ENCODE measurements at places on chromosomes 5 and 9.

- DNase-seq = peak; percentile 11
Measured at GRCh38 chr5:5419291-5420210, 2.9 kb upstream of the ICE1 start.

DNA sequence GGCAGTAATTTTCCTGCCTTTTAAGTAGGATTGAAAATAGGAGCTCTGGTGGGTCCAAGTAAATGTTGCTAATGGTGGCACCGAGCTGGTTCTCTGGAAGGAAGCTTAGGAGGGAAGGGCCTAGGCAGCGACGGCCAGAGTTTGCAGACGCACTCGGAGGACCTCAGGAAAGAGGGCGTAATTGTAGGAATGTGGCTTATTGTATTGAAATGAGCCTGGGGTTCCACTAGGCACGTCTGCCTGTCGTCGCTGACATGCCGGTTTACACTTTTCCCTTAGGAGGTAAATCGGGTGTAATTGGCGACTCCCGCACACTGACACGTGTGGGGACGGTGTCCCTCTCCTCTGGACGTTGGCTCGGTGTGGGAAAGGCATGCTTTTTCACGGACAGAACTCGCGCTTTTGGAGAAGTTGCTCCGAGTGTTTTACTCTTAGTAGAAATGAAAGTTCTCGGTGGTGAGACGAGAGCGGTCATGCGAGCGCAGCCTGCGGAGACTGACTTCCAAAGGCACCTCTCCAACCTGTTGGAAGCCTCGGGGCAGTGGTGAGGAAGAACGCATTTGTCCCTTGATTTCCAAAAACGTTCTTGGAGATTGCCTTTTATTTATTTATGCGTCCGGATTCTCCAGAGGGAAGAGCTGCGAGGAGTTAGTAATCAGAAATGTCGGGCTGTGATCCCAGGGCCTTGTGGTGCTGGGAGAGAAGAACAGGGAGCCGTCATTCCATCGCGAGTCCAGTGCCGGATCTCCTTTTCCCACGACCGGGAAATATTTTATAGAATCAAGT is 1.3 kb downstream of the NR4A3 start:
- no peak for DNase-seq

DNA sequence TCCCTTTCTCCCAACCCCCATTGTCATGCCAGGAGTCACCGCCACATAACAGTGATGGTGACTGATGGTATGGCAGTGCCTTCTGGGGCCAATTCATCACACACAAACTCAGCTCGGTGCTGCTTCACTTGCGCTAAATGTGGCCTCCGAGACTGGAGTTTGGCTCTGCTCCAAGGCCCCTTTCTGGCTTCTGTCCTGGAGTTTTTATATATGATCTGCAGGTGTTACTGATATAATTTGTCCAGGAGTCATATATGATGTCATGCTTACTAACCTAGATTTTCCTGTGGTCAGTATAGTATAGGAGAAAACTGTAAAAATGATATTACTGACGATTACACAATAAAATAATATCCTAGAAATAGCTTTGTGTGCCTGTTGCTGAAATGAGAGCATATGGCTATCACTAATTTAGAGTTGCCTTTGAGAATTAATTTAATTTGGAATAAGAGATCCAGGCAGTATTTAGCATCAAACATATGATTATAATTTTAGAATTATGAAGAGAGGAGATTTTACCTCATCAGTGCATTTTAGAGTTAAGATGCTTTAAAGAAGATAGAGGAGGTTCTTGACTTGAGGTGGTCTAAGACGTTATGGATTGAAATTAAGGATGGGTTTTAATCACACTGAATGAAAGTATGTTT is 334.1 kb upstream of the CD180 start:
- no peak for DNase-seq

- no peak for DNase-seq
Measured at GRCh38 chr5:114830114-114830513, 339.6 kb downstream of the TRIM36 start.

DNA sequence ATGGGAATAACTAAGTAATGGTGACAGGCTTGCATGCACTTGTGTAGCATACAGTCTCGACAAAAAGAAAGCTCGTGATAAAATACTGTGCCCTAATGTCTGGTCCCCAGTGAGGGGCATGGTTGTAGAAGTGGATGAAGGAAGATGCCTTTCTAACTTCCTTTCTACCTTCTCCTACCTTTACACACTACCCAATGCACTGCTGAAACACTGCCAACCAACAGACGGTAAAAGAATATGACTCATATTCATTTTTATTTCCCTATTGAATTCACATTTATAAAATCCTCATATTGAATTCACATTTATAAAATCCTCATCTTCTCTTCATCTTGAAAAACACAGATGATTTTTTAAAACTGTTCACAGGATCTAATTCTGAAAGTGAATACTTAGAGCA is 223.0 kb downstream of the PJA2 start:
- no peak for DNase-seq

DNA sequence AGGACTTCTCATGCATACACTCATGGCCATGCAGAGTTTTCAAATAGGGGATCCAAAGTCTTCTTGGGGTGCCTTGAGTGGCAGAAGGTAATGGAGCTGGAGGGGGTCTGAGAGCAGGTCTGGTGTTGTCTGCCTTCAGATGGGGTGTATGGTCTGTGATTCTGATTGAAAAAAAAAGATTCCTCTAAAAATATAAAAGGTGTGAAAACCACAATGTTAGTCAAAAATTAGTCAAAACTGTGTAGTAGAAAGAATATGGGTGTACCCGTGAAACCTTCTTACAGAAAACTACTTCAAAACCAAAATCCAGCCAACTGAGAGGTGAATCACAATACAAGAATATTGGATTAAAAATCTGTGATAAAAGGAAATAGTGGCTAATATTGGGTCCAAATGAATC is 20.1 kb downstream of the DOCK2 start:
- DNase-seq = no peak

DNA sequence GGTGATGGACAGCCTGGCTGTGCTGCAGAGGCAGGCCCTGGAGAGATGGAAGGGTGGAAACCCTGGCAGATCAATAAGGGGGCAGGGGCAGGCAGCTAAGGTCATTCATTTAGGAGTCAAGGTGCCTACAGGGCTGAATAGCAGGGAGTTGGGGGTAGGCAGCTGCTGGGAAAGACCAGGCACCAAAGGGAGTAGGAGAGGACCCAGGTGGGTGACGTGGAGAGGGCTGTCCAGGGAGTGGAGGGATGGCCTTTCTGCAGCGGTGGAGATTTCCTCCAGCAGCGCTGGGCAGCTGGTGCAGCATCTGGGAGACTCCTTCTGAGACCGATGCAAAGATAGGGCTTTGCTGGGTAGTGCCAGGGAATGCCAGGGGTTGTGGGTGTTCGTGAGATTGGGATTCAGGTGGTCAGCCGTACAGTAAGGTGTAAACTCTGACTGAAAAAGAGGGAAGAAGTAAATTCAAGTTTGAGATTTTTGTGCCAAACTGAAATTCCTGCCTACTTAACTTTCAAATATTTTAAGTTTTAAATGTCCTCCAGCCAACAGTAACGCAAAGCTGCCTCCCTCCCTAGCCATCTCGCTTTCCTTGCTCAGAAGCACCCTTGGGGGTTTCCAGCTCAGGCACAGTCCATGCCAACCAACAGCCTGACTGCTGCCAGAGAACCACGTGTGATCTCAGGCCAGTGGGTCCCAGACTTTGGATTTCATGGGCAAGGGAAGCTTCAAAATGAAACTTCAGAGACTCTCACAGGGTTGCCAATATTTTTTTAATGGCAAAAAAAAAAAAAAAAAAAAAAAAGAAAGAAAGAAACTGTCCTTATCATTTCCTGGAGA is 18.6 kb upstream of the ANGPTL2 start:
- no peak for DNase-seq

- no peak for DNase-seq
Measured at GRCh38 chr5:159805021-159805420, 111.3 kb upstream of the ADRA1B start.

DNA sequence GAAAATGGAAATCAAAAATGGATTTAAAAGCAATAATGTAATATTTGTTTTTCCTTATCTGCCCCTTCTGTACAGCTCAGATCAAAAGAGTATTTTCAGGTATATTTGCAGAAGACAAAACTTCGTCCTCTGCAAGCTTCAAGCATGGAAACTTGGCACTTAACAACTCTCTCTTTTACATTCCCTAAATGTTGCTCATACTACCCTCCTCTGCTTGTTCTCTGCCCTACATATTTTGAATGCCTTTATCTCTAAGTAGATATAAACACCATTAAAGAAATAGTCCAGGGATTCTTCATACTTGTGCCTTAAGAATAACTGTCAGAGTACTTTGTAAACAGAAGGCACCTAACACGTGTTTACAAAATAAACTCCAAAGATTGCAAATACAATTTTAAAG is 19.2 kb upstream of the SMC2 start:
- no peak for DNase-seq

DNA sequence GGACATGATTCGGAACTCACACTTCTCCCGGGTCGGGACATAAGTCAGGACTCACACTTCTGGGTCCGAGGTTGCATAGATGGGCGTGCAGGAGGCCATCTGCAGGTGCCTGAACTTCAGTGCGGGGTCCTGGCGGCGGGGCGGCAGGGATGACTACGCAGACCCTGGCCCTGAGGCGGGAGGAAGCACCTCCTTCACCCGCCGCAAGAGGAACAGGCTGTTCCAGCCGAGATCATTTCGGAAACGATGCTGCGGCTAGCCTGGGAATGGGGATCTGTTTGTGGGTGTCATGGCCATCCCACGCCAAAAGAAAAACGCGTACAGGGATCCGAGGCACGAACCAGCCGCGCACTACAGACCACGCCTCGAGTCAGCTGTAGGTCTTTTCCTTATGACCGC is 196.6 kb downstream of the TTLL11 start:
- DNase-seq = no peak

GRCh38 chr5:120098426-120098825 is 365.7 kb upstream of the PRR16 start:
- no peak for DNase-seq

DNA sequence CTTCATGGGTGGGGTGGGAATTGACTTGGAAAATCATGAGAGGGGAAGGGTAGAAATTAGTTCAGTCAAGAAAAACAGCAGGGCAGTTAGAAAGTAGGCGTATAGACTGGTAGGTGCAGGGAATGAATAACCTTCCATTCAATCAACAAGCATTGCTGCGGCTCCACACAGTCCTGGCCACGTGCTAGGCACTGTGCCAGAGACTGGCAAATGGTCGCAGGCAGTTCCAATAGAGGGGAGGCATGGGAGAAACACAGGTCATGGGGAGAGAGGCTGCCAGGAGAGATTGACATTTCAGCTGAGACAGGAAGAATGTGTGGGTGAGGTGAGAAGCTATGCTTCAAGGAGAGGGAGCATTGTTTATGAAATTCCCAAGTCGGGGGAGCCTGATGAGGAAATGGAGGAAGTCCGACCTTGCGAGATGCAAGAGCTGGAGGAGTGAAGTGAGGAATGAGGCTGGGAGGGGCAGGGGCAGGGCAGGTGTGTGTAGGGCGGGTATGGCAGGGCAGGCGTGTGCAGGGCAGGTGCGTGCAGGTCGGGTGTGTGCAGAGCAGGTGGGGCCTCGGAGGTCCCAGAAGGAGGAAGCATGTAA is 54.4 kb upstream of the PPARGC1B start:
- no peak for DNase-seq

- DNase-seq = no peak
Measured at GRCh38 chr5:181107699-181108098, 23.3 kb downstream of the OR2V1 start.
